ENCODE measurements at places on chromosomes 11 and 22.

GRCh38 chr22:50274311-50274710 is 4.1 kb upstream of the MAPK11 start:
- no peak for DNase-seq

GRCh38 chr11:47269002-47269828 is 718 bp upstream of the MADD start:
- peak; percentile 61 for DNase-seq

DNA sequence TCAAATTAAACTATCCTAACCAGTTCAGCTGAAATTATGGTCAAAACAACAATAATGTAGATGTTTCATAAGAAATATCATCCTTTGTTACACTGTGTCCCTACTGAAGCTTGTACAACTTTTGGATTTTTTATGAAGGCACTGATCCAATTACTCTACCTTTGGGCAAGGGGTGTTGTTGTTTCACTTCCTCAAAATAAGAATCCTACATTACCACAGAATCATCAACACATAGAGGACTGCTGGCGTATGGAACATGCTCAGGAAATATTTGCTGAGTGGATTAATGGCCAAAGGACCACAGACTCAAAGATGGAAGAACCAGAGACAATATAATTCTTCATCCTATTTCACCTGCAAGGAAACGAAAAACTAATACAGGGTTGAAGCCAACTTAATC is 907.5 kb upstream of the CCDC90B start:
- DNase-seq = no peak

- DNase-seq = no peak
Measured at GRCh38 chr11:125770583-125770982, 8.0 kb downstream of the PATE2 start.

DNA sequence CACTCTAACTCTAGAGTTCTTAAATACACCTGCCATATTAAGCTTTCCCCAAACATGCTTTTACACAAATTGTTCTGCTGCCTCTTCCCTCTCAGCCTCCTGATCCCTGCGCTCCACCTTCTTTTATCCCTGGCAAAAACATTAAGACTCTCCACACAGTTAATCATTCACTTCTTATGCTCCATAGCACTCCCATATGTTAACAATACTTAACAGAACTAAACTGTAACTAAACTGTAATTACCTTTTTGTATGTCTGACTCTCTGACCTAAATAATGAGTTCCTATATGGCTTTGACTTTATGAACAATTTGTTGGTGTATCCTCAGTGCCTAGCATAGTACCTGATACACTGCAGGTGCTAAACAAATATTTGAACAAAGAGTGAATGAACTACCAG is 71.8 kb downstream of the BTBD10 start:
- no peak for DNase-seq

DNA sequence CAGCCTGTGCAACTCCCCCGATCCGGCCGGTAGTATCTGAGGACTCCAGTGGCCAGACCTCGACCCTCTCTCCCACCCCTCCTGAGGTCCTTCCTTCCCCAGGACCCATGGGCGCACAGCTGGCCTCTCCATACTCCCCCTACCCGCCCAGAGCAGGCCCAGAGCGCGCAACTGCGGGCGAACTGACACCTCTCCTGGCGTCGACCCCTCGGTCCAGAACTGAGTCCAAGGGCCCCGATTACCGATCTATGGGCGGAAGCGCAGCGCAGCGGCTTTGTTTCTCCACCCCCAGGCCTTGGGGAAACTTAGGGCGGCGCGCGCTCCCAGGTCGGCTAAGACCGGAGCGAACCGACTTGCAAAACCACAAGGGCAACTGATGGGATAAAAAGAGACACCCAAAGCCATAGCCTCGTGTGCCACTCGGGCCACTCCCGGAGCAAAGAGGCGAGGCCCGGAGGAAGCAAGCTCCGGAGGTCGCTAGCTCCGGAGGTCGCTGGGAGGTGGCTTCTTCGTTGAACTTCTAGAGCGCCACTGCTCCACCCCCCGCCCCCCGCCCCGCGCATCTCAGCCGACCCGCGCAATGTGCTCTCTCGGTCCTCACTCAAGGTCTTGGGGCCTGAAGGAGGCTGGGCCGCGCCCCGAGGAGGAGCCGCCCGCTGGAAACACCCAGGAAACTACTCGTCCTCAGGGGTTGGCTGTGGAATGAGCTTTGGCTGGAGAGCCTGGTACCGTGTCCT is 9.8 kb upstream of the ALX4 start:
- no peak for DNase-seq

GRCh38 chr11:78355309-78355705 is 62.3 kb downstream of the GAB2 start:
- no peak for DNase-seq

DNA sequence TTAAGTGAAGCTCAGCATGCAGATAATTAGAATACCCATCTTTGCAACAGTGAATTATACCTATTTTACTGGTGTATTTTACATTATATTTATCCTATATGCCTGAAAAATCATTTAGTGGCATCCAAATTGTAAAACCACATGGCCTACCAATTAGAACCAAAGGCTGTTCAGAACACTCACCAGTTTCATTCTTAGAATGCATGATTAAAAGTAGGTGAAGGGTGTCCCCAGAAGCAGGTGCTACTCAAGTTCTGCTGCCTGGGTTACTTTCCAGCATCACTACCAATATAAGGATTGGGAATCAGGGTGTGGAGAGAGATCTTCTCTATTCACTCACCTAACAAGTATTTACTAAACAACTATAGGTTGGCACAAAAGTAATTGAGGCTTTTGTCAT is 103.3 kb downstream of the SGSM3 start:
- no peak for DNase-seq

DNA sequence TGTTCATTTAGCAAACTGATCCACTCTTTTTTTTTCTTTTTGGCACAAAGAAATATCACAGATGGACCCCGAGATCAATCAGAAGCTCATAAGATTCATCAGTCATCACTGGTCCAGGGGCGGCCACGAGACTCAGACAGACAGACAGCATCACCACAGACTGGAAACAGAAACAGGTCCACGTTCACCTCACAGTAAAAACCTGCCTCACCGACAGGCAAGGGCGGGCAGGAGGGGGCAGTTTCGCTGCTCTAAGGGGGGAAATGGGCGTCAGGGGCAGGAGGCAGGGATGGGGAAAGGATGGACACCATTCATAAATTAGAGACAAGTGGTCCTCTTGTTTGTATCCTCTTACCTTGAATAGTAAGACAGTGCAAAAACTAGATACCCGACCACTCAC is 16.5 kb downstream of the CHST1 start:
- no peak for DNase-seq

- DNase-seq = no peak
Measured at GRCh38 chr22:25281675-25282345, 62.4 kb downstream of the CRYBB2 start.

- DNase-seq = no peak
Measured at GRCh38 chr22:22548317-22548716, 10.7 kb downstream of the PRAME start.

GRCh38 chr11:8023831-8024555 is 36.9 kb downstream of the EIF3F start:
- peak; percentile 18 for DNase-seq

- no peak for DNase-seq
Measured at GRCh38 chr11:71991494-71991893, 7.2 kb upstream of the IL18BP start.

DNA sequence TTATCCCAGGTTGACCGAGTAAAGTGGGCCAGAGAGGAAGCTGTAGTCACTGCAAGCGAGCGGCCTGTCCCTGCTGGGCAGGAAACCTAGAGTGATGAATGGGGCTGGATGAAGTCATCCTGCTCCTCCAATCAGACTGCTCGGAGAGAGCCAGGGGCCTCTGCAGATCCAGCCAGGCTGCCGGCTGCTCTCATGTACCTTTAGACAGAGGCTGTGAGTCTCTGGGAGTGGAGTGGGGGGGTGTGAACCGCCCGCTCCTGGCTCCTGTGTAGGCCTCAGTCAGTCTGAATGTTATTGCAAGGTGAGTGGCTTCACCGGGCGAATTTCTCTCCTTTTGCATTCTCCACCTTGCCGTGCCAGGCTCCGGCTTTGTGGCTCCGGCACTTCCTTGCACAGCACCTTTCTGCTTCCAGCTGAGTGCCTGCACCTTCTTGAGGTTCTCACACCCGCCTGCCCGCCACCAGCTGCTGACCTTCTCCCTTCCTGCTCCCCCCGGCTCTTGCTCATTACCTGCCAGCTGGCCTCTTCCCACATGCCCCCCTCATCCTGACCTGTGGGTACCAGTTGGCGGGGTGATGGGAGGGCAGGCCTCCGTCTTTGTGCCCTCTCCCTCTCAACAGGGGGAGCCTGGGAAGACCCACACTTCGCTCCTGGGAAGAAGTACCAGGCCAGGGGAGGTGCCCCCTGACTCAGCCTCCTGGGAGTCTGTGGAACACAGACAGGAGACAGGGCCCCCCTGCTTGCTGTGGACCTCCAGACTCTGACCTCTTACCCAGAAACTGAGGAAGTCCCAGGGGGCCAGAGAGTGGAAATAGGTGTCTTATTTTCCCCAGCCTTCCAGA is 79.9 kb downstream of the GRAMD1B start:
- no peak for DNase-seq

DNA sequence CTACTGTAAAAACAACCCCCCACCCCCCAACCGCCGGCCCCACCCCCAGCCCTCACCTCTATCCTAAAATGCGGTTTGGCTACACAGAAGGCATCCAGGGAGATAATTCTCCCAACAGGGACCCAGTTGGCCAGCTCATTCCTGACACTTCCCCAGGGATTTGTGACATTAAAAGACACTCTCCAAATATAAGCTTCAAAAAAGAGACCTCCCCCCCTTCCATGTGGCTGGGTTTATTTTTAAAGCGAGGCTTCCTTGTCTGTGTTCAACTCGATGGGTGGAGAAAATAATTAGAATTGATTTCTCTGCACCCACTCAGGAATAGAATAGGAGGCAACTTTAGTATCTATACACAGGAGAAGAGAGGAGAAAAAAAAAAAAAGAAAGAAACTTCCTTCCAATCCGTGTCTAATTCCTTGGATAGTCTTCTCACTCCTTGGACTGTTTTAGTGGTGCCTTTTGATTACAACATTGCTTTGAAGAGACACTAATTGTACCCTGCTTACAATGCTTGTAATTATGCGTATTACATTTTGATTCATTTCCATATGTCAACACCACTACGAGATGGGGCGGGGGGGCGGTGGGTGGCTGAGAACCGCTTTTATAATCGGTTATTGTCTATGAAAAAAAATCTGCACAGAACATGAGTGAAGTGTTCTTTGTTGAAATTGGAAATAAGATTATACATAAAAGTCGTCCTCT is 500.4 kb downstream of the MIAT start:
- no peak for DNase-seq

GRCh38 chr22:28909375-28909774 is 26.0 kb downstream of the ZNRF3 start:
- DNase-seq = no peak

DNA sequence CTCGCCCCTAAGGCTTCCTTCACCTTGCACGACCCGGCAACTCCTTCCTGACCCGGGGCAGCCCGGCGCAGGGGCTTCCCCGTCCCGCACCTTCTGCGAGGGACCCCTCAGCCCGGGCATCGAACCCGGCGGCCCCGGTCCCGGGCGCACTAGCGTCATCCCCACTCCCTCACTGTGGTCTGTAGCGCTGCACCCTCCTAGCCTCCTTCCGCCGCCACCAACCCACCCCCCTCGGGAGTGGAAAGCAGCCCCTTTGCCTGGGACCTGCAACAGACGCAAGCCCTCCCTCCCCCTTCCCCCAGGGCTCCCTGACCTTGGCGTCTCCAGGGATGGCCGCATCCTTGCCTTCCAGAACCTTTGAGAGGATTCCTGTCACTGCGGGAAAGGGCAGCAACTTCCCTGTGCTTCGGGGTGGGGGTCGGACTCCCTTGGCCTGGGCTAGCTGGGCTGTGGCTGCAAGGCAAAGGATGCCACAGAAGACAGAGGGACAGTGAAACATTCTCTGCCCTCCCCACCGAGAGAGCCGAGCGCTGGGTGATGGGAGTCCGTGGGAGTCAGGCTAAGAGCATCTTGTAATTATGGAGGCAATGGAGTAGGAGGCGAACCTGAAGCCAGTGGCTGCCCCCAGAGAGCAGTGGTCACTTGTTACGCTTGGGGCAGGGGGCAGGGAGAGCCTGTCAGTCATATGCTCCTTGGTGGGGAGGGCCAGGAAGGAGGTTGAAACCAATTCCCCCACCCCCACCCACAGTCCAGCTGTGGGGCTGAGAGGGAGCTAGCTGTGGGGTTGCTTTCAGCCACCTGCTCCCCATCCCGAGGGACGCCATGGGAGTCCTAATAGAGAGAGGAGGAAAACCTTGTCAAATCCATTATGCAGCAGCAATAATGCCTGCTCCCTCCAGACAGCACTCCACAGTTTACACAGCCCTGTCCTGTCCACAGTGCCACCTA is 920 bp downstream of the TMEM132A start:
- no peak for DNase-seq

DNA sequence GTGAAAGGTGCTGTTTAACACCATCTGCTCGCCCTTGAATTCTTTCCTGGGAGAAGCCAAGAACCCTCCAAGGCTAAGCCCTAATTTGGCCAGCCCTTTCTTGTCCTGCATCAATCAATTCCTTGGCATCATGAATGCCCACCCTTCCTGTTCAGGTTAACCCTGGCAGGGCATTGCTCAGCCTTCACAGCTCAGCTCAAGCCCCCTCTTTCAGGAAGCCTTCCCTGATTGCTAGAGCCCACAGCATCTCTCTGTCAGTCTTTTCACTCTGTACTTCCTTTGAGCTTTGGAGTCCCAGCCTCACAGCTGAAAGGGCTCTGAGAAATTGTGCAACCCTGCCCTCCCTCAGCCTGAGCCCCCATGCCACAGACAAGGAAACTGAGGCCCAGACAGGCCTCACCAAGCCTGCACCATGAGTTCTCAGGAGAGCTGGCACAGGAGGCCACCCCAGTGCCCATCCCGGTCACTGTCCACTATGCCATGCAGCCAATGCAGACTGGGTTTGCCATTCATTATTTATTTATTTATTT is 16.9 kb downstream of the RPL3 start:
- DNase-seq = no peak

DNA sequence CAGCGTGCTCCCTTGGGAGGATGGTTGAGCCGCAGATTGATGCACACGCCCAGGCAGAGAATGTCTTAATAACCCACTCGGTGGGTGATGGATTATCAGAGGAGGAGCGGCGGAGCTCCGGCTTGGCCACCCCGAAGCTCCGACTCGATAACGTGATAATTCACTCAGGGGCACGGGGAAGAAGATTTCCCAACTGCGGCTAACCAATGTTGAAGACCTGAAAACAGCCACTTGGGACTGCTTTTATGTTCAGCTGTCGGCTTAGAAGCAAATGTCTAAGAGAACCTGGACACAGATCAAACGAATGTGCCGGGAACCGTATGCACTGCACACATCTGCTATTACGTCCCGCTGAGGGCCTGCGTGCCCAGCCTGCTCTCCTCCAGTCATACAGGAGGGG is 206.8 kb upstream of the CADM1 start:
- no peak for DNase-seq

DNA sequence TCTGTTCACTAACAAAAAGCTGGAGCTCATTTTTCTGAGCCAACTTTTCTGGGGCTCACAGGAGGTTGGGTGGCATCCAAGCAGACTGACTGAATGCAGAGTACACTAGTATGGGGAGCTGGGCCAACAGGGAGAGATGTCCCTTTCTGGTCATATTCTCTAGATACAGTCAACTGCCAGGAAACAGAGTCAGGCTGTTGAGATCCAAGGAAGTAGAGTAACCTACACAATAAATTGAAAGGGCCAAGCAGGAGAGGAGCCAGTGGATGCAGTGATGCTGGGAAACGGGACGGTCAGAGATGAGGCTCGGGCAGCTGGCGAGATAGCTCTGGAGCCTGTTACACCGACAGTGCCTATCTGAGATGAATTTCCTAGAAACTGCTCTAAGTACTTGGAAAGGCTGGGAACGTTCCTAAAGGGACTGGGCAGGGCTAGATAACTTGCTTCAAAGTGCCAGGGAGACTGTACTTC is 71.1 kb downstream of the LARGE2 start:
- no peak for DNase-seq

All from foreskin keratinocyte (primary cell).